ENCODE measurements at places on chromosomes 1 and 21.

DNA sequence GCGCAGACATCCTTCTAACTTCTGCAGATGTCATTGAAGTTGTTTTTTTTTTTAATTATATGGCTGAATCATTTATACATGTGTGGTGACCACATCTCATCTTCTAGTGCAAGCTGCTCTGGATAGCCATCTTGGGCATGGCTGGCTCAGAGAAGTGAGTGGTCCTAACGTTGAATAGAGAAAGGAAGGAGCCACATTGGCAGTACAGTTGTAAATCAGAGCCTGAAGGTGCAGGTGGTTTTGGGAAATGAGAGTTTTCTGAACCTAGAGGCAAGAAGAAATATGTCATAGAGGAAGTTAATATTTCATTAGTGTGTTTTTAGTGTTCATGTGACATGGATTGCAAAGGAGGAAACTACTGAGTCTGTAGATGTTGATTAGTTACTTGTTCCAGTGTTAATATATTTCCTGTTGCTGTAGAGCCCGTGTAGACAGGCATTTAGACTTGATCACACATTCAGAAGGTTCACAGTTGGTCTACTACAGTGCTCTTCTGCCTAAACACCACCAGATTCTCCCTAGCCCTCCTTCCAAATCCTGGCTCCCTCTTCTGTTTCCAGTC is 163.7 kb downstream of the ROR1 start:
- no peak for DNase-seq

GRCh38 chr1:70109241-70109640 is 96.1 kb downstream of the LRRC40 start:
- DNase-seq: no peak

GRCh38 chr1:45739137-45739536 is 11.3 kb downstream of the IPP start:
- no peak for DNase-seq

DNA sequence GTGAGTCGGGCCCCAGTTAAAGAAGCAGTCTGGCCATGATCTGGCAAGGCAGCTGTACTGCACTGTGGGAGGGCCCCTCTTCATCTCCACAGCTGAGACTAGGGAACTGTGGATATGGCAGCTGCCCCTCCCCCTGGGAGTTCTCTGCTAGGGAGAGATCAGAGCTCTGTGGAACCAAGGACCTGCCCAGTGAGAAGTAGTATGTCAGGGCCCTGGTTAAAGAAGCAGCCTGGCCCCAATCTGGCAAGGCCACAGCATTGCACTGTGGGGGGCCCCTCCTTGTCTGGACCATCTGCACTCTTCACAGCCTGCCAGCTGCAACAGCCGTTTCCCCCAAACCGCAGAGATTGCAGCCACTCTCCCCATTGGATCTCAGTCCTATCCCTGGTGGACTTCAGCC is 208.5 kb downstream of the DNAH14 start:
- DNase-seq: no peak

GRCh38 chr1:78760858-78761257 is 111.2 kb downstream of the IFI44 start:
- DNase-seq: no peak

GRCh38 chr1:113292603-113293255 is 97.6 kb upstream of the MAGI3 start:
- DNase-seq: no peak

DNA sequence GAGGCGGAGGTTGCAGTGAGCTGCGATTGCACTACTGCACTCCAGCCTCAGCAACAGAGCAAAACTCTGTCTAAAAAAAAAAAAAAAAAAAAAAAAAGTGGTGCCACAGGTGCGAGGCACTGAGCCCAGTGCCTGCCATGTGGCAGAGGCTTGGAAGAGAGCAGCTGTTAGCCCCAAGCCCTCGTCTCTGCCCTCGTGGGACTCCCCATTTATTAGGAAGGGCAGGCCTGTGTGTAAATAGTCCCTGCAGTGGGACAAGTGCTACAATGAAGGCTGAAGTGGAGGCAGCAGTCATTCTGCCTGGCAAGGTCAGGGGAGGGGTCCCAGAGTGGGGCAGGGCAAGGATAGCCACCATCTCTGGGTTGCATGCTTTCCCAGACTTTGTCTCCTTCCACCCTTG is 6.5 kb downstream of the RPS6KA1 start:
- DNase-seq: no peak

DNA sequence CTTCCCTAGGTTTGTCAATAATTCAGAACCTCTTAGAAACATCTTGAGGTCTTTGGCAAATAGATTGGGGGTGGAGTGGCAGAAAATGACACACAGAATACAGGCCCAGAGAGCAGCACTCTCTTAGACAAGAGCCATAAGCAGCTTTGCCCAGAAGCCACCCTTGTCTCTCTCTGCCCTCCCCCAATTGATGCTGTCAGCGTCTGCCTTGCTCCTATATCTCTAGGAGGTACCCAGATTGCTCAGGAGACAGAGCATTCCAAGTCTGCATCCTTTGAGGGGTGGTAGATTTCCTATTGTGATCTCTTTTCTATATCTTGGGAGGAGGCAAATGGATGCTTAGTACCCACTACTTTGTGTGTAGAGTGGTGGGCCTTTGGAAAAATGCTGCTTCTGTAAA is 1.8 kb downstream of the RGL1 start:
- DNase-seq: no peak

- no peak for DNase-seq
Measured at GRCh38 chr21:33670076-33670978, 28.0 kb downstream of the ITSN1 start.

DNA sequence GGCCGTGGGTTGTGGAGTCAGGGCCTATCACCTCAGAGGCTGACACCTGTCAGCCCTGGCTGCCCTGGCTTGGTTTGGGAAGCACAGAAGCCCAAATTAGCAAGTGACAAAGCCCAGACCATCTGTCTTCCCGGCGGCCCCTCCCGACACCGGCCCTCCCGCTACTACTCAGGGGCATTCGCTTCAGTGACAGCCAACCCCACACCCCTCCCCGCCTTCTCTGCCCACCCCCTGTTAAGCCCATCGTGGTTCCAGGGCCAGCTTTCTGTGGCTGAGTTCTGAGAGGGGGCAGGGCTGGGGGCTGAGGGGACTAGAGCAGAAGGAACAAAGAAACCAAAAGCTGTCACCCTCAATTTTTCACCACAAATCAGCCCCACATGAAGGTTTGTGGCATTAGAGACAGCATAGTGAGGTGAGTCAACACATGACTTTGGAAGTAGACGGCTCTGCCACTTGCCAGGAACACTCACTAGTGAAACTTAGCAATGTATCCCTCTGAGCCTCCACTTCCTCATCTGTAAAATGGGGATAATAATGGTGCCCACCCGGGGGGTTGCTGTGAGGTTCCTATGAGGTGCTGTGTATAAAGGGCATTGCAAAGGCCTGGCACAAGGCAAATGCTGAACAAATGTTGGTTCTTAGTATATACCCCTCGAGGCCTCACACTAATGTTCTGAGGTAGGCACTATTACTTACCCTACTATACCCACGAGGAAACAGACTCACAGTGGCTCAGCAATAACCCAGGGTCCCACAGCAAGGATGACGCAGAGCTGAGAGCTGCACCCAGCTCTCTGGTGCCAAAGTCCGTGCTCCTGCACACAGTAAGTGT is 5.2 kb upstream of the TNNI1 start:
- no peak for DNase-seq

GRCh38 chr1:57013522-57013921 is 47.7 kb upstream of the C8B start:
- DNase-seq: no peak

GRCh38 chr1:201137579-201138310 is 10.8 kb upstream of the ASCL5 start:
- no peak for DNase-seq

- no peak for DNase-seq
Measured at GRCh38 chr1:10934150-10934818, 78.2 kb upstream of the TARDBP start.

DNA sequence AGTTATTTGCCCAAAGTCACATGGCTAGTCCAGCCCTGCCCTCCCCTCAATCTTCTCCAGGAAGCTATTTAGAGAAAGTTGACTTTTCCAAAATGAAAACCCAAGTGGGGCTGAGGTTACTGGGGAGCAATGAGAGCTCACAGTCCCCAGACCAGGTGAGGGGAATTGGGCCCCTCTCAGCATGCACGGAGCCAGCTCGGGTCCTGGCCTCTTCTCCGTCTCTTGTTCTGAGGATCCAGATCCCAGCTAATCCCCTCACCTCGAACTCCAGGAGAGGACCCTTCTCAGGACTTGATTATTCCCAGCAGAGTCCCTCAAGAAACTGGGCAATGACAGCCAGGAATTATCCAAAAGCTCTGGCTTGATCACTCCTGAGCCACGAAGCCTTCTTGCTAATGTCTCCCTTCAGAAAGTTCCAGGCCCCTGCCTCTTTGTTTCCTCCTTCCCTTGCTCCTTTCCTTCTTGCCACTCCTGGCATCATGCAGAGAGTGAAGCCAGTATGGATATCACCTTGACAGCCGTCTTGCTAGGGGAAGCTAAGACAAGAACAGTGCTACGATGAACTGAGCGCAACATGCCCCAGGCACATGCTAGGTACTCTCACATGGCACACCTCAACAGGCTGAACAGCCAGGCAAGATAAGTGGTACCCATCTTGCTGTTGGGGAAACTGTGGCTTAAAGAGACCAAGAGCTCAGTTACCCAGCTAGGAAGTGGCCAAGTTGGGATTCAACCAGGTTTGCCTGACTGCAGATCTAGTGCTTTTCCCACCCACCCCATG is 51.9 kb downstream of the KLHDC7A start:
- DNase-seq: no peak

GRCh38 chr1:174367892-174368291 is 79.9 kb upstream of the GPR52 start:
- DNase-seq: no peak
